ENCODE measurements at places on chromosomes 1 and 21.

GRCh38 chr1:198121056-198121826 is 35.6 kb upstream of the NEK7 start:
- peak; percentile 8 for DNase-seq

DNA sequence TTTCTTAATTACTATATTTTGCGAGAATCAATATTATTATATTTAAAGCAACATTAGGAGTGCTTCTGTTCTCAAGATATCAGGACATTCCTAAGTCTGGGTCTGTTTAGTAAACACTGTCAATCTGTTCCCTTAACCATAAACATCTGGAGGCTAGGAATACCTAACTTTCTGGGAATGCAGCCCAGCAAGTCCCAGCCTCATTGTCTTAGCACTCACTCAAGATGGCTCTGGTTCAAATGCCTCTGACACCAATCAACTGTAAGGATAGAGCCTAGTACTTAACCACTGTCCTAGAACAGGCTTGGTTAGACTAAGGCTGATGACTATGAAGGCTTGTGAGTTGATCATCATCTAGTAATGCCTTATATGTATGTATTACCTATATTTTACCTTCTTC is 61.5 kb downstream of the TNN start:
- DNase-seq = no peak

GRCh38 chr1:85330214-85330631 is 53.8 kb upstream of the BCL10 start:
- no peak for DNase-seq

GRCh38 chr1:7409278-7409677 is 361.8 kb upstream of the VAMP3 start:
- no peak for DNase-seq

- DNase-seq = no peak
Measured at GRCh38 chr1:21590934-21591333, 78.2 kb downstream of the RAP1GAP start.

- peak; percentile 2 for DNase-seq
Measured at GRCh38 chr1:118151312-118151937, 33.6 kb downstream of the SPAG17 start.

GRCh38 chr1:41580520-41581172 is 96.2 kb upstream of the EDN2 start:
- DNase-seq = no peak

DNA sequence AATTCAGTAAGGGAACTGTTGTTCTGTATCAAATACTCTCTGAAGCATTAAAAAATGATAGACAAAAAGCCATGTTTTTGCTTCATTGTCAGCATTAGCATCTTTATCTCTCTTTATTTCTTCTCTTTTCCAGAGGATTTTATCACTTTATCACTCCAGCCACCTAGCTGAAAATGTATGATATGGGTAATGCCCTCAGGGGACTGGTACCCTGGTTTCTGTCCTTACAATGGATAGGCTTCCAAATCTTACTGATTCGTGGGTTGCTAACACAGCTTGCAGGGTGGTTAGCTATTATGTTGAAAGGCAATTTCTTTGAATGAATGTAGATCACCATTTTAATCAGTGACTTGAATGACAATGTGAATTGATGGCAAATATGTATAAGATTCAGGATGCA is 23.3 kb upstream of the HRNR start:
- DNase-seq = no peak

DNA sequence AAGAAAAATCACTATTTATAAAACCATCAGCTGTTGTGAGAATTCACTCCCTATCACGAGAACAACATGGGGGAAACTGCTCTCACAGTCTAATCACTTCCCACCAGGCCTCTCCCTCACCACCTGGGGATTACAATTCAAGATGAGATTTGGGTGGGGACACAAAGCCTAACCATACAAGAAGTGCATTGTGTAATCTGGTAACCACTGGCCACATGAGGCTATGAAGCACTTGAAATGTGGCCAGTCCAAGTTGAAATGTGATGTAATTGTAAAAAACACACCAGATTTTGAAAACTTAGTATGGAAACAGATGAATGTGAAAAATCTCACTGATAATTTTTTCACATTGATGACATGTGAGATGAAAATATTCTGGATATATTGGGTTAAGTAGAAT is 293.8 kb downstream of the TTLL7 start:
- DNase-seq = no peak

GRCh38 chr1:159214149-159214760 is 9.6 kb downstream of the ACKR1 start:
- DNase-seq = peak; percentile 40
